A673 (cell line): ENCODE measurements at places on chromosomes 5 and 9. TPM values are rescaled to one million over a fixed set of nuclear protein-coding genes. Genes with fewer than 3 reads are reported as not detected.

The IFNA17 gene
- not detected in 2 replicates for total RNA-seq

The FRMD3 gene
- total RNA-seq = 0.98 and 1.0 TPM in 2 replicates

The REEP2 gene
- 8.4 and 14.6 TPM in 2 replicates for total RNA-seq

The ROR2 gene
- 12.3 and 17.8 TPM in 2 replicates for total RNA-seq

The PCDHAC1 gene
- 7.2 and 8.8 TPM in 2 replicates for total RNA-seq

The WDR31 gene
- 1.3 and 2.4 TPM in 2 replicates for total RNA-seq

The ESM1 gene
- not detected in 2 replicates for total RNA-seq

The PCDHGB1 gene
- 7.6 TPM in 2 replicates for total RNA-seq

The TAF11L13 gene
- not detected in 2 replicates for total RNA-seq

The RAI14 gene
- total RNA-seq = 23.6 and 40.0 TPM in 2 replicates

The STK10 gene
- 3.8 and 3.9 TPM in 2 replicates for total RNA-seq

The HCN1 gene
- total RNA-seq = 0.04 and 0.09 TPM in 2 replicates

The PCDHB3 gene
- 2.6 and 4.9 TPM in 2 replicates for total RNA-seq

The DPYSL3 gene
- 24.8 and 35.3 TPM in 2 replicates for total RNA-seq

The NUTM2G gene
- not detected in 2 replicates for total RNA-seq

The LRRC19 gene
- total RNA-seq = not detected in 2 replicates

The FCN2 gene
- not detected in 2 replicates for total RNA-seq

The TRPM6 gene
- total RNA-seq = 0.06 TPM in 1 of 2 replicates, not detected in the other

The RALGPS1 gene
- total RNA-seq = 3.9 and 5.5 TPM in 2 replicates

The DMRTA1 gene
- 0.41 and 0.61 TPM in 2 replicates for total RNA-seq

The TPM2 gene
- 39.2 and 44.3 TPM in 2 replicates for total RNA-seq

The AMBP gene
- total RNA-seq = not detected in 2 replicates
